ENCODE measurements at places on chromosomes 7 and 10.

GRCh38 chr7:17043012-17043877, 161.5 kb upstream of the AGR3 start:
- DNase-seq, result no peak

- DNase-seq, result no peak
Observed at GRCh38 chr7:20503278-20503950, 112.1 kb upstream of the ABCB5 start.

GRCh38 chr10:13038391-13038790, 36.9 kb upstream of the CCDC3 start:
- DNase-seq, result no peak

- DNase-seq, result no peak
Observed at GRCh38 chr10:104317269-104317710, 21.0 kb downstream of the ITPRIP start.

DNA sequence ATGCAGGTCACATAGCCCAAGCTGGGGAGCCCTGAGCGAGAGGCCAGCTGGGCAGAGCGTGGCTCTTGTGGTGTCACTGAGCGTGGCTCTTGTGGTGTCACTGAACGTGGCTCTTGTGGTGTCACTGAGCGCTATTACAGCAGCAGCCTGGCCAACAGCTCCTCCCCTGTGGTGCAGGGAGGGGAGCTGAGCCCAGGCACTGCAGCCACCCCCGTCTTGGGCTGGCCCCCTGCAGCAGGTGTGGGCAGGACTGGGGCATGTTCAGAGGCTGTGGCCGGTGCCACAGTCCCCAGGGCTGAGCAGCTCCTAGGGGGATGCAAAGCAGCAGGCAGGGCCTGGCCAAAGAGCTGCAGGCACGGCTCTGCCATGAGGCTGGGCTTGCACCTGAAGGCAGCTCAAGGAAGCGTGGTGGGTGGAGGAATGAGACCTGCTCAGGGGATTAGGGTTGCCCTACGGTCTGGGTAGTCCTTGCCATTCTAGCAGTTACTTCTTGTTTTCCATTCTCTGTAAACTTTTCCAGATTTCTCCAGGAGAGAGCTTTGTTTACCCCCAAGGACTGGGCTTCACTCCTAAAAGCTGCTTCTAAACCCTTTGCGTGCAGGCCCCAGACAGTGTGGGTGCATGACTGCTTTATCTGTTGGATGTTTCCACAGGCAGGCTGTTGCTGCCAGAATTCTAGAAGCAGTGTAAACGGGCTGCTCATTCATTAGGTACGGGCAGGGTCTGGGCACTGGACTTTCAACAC, 29.2 kb downstream of the ZNF783 start:
- no peak for DNase-seq

GRCh38 chr10:90028312-90028711, 326.9 kb downstream of the KIF20B start:
- DNase-seq, result no peak

- no peak for DNase-seq
Observed at GRCh38 chr10:133462512-133463305, 9.0 kb downstream of the SCART1 start.

DNA sequence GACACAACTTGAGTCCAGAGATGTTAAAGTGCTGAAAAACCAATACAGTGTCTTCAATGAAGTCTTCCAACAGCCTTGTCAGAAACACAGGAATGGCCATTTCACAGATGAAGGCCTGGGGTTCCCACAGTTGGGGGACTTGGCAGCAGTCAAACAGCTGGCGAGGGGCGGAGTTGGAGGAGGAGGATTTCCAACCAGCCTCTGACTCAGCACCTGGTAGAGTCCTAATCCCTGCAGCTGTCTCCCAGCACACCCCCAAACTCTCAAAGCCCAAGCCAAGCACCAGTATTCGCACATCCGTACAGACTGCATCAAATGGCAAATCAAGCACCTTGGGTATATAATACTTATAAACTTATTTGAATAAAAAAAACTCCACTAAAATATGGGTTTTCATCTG, 28.0 kb downstream of the CTBP2 start:
- no peak for DNase-seq

DNA sequence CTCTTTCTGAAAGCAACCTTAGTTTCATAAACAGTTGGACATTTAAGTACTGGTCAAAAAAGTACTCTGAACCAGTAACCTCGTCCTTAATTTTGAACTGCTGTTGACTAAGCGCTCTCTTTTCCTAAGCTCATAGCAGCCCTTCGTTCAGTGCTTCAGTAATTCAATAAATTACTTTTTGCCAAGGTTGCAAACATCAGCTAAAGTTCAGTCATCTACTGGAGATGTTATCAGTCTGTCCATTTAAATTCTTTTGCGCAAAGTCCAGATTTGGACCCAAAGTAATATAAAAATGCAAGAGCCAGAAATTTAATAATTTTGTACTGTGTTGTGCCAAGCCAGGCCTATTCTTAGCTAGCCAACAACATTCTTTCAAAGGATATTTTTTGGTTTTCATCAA, 8.4 kb downstream of the PTPRE start:
- no peak for DNase-seq

- no peak for DNase-seq
Observed at GRCh38 chr10:80196270-80196949, 8.9 kb downstream of the ANXA11 start.

- DNase-seq, result no peak
Observed at GRCh38 chr10:123996302-123996701, 97.1 kb downstream of the CHST15 start.

GRCh38 chr10:34045571-34046190, 711.2 kb upstream of the NRP1 start:
- DNase-seq, result no peak

GRCh38 chr7:155394413-155394812, 63.5 kb upstream of the EN2 start:
- no peak for DNase-seq

DNA sequence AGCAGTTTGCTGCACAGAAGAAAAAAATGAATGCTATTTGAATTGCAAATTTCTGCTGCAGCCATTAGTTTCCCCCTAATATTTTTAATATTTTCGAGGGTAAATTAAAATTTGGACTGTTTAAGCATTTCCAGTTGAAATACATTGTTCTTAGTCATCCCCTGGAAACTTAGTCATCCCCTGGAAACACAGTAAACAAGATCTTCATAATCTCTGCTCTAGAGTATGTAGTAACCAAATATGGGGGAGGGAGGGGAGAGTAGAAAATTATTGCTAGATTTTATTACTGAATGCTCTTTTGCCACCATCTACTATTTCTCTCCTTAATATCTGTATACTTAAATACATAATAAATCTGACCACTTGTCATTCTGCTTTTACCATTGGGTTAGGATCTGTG, 1053.3 kb downstream of the SORCS1 start:
- no peak for DNase-seq

DNA sequence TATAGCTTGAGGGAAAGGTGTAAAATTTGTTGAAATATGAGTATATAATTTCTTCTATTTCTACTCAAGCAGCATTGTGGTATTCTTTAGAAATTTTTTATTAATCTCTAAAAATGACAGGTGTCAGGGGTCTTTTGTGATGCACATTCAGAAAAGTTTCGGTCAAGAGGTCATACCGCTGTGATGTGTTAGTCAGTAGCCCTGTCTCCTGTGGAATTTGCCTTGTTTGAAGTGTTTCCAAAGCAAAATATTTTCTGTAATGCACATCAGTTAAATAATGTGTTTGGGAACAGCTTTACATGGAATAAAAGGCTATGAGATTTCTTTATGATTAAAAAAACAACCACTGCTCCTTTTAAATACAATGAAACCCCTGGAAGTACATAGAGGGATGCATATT, 35.8 kb downstream of the FOXP2 start:
- DNase-seq, result no peak

DNA sequence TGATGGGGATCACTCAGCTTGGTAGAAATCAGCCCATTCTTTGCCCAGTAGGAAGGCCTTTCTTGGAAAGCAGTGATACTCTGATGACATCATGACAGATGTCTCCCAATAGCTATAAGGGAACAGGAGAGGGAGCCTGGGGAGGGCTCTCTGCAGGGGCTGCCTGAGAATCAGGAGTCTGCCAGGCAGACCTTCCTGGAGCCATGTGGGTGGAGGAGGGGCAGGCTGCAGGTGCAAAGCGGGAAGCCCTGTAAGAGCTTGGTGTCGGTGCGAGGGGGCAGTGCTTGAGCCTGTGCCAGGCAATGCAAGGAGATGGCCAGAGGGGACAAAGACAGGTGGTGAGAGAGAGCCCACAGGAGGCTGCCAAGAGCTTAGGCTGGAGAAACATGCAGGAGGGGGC, 5.0 kb upstream of the TNS3 start:
- no peak for DNase-seq

DNA sequence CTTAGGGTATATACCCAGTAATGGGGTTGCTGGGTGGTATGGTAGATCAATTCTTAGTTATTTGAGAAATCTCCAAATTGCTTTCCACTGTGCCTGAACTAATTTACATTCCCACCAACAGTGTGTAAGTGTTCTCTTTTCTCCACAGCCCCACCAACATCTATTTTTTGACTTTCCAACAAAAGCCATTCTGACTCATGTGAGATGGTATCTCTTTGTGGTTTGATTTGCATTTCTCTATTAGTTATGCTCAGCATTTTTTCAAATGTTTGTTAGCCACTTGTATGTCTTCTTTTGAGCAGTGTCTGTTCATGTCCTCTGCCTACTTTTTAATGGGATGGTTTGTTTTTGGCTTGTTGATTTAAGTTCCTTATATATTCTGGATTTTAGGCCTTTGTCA, 66.4 kb downstream of the MGAM2 start:
- no peak for DNase-seq

DNA sequence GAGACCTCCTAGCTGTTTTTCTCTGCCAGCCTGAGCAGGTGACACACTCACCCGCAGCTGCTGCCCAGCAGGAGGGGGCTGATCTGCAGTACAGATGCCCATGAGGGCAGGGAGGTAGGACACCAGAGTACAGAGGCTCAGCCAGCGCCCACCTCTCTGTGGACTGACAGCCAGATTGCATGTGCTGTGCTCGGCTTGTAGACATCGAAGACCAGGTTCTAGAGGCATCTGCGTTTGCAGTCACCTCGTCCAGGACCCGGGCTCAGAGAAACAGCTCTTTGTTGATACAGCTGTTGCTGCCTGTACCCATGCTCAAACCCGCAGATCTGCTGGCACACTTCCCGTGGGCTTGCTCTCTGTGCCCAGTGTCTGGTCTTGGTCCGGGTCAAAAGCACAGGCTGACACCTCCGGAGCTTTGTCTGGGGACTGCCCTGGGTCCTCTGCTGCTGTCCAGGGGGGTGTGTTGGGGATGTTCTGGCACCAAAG, 224.7 kb downstream of the GLRX3 start:
- no peak for DNase-seq

DNA sequence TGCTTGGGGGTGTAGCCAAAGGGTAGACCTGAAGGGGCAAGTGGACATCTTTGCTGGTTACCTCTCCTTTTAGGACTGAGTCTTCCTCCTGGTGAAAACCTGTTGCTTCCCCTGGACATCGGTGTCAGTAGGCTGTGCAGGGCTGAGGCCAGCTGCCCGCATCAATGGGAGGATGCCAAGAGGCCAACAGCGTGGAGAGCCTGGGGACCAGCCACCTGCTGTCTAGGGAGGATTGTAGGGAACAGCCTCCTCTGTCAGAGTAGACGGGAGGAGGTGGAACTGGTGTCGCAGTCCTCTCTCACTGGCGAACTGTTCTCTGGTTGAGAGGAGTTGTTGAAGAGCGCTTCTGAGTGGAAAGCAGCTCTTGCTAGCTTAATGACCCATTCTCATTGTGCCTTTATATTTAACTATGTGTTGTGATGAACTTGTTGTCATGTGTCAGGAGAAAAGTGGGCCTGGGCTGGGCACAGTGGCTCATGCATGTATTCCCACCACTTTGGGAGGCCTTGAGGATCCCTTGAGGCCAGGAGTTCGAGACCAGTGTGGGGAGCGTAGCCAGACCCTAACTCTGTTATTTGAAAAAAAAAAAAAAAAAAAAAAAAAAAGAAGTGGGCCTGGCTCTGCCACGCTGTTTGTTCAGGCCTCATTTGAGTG, 1.8 kb downstream of the SUFU start:
- DNase-seq, result no peak

- DNase-seq, result no peak
Observed at GRCh38 chr10:75693489-75693888, 262.1 kb downstream of the LRMDA start.

DNA sequence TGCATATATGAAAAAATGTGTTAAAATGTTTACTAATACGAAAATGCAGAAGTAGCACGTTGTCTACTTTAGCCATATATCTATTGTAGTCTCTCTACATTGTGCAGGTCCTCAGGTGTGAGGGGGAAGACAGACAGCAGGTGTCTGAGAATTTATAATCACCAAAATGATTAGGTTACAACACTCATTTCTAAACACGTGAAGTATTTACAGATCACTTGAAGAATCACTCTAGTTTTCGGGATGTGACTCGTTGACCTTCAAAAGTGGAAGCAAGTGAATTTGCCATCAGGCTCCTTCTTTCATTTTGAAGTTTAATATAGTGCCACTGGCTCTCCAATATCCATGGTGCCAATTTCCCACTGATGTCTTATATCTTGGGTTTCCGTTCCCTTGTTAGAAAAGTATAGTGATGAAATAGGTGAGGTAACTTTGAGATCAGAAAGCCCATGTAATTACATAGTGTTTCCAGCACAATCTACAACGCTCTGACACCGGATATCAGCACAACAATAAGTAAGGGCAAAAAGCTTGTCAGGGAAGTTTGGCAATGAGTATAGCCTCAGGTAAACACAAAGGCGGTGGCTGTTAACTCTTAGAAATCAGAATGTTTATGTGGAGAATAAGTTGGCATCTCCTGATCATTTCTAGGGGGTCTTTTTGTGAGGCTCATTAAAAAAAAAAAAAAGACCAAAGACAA, 57.5 kb upstream of the SP4 start:
- DNase-seq, result no peak

GRCh38 chr10:93917064-93917391, 23.2 kb downstream of the SLC35G1 start:
- no peak for DNase-seq

DNA sequence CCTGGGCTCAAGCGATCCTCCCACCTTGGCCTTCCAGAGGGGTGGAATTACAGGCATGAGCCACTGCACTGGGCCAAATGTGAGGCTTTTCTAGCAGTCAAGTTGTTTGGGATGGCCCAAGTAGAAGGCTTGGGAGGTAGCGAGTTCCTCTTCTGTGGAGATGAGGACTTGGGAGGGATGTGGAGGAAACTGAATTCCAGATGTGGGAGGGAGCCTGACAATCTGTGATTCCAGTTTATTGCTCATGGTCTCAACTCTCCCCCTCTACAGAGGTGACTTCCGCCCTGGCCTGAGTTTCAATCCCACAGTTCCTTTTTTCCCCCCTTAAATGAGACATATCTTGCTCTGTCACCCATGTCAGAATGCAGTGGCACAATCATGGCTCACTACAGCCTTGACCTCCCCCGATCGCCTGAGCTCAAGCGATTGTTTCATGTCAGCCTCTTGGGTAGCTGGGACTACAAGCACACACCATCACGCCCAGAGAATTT, 3.4 kb downstream of the STYXL1 start:
- DNase-seq, result no peak

DNA sequence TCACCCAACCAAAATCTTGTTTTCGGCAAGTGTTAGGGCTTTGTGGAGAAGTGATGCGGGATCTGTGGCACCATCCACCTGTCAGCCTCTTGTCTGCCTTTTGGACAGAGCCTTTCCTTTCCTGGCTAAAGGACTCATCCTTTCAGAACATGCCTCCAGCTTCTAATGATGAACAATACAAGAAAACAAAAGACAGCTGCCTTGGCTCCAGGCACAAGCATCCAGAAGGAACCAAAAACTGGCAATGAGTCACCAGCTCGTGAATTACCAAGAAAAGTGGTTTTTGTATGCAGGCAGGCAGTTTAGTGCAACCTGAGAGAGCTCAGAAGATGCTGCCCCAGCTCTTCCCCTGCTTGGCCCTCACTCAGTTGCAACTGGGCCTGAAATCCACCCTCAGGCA, 84.6 kb upstream of the NAMPT start:
- DNase-seq, result no peak

- DNase-seq, result no peak
Observed at GRCh38 chr10:124698545-124699469, 45.4 kb downstream of the FAM53B start.

Data from esophagus squamous epithelium (tissue), 5 donors.